ENCODE measurements at places on chromosomes 7 and 10.

DNA sequence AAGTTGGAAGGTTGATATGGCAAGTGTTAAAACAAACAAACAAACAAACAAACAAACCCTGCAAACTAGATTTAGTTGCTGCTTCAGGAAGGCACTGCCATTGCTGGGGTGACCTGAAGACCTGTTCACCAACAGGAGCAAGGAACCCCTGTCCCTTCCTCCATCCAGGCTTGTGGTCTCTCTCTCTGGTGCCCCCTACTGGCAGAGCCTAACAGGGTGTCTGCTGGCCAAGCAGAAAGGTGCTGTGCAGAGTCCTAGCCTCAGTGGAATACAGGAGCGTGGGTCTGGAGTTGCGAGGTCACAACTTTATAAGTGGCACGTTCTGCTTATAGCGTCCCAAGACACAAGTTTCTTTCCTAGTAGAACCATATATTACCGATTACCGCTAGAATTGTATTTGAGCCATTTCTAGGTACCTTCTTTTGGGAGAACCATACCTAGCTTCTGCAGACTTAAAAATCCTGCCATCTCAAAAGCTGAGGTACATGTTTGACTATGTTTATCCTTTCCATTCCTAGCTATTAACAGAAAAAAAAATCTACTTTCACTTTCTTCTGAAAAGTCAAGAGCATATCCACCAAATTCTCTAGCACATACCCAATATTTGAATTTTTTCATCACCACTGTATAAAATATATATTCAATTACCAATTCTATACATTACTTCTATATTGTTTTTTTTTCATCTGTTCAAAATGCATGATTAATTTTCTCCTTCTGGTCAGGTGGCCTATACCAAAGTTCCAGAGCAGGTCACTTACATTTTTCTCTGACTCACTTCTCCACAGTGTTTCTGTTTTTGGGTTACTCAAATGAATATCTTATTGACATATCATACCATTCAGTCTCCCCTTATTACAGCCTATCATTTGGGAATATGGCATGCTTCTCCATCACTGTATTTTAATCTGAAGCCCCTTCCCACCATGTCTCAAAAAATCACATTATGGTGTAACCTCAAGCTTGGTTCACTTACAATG lies 29.1 kb upstream of the CALD1 start:
- peak; percentile 37 for DNase-seq

- no peak for DNase-seq
Observed at GRCh38 chr7:125746510-125746909, 816.9 kb upstream of the POT1 start.

GRCh38 chr10:124152139-124153022 lies 59.0 kb upstream of the CHST15 start:
- DNase-seq = no peak

- DNase-seq = no peak
Observed at GRCh38 chr7:8823486-8823885, 390.1 kb downstream of the NXPH1 start.

DNA sequence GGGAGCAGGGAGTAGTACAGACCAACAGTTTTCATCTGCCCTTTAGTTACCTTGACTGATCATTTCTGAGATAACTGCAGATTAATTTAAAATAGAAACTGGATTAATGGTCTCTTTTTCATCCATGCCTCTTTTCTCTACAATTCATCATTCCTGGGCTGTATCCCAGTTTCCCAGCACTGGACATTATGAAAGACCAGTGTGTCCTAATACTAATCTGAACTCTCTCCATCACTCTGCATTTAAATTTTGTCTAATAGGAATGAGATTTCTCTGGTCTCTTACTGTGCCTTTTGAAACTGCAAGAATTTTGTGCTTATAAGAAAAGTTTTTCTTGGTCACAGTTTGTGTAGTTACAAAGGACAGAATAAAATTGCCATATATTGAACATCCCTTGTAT lies 12.7 kb downstream of the PLEKHA8 start:
- no peak for DNase-seq

DNA sequence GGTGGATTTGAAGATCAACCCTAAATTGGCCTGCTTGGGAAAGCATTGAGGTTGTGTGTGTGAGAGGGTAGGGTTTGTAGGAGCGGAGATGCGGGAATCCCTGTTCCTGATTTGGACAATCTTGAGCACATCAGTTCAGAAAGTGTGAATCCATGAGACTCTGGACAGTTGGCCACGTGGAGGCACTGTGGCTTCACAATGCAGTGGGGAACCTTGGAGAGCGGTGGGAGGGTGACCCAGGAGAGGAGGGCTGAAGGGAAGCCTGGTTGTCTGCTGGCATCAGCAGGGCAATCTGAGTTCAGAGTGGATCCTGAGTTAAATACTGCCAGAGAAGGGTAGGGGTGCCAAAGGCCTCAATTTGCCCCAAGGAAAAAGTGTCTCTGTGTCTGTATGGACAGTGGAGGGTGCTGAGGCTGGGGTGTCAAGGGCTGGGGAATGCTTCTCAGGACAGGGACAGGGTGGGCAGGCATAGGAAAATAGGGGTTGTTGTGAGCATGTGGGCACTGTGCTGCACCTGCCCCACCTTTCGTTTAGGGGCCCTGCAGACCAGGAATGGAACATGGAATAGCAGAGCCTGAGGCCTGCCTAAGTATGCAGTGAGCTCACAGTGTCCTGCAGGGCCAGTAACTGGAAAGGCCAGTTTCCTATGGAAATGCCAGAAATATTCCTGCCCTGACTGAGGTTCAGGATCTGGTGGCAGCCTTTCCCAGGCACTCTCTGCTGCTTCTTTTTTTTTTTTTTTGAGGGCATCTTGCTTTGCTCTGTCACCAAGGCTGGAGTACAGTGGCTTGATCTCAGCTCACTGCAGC lies 162.9 kb upstream of the PRSS58 start:
- no peak for DNase-seq

- no peak for DNase-seq
Observed at GRCh38 chr7:84477786-84478478, 283.3 kb upstream of the SEMA3A start.

- DNase-seq = no peak
Observed at GRCh38 chr7:57404343-57404966, 45.5 kb upstream of the ZNF716 start.

DNA sequence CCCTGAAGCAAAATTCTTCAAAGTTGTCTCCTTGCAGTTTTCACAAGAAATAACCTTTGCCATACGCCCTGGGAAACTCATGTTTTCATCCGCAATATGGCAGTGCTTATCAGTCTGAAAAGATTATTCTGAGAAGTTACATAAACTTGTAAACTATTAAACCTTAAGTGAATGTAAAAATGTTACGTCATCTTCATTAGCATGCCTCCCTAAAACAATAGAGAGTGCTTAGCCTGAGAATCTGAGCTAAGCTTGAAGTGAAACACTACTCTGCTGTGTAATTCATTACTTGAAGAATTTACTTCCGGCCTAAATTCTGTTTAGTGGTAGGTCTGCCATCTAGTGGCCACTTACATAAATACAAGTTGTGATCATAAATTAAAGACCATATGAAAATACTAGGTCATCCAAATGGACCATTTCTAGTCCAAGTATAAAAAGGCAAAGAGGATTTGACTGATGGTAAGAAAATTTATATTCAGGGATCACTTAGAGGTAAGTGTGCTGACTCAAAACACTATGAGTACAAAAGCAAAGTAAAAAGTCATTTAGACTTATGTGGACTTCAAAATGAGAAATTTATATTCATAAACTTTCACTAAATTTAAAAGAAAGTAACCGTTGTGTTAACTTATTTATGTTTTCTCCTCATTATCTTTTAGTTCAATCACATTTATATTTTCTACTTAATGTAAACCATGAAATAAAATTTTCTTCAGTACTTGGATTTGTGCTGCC lies 745.1 kb upstream of the LRRTM3 start:
- DNase-seq = no peak

- DNase-seq = peak; percentile 9
Observed at GRCh38 chr7:6271694-6272440, 557 bp downstream of the CYTH3 start.

GRCh38 chr7:136665878-136666509 lies 202.5 kb upstream of the CHRM2 start:
- DNase-seq = no peak

- no peak for DNase-seq
Observed at GRCh38 chr10:98463976-98464754, 17.4 kb upstream of the HPS1 start.

DNA sequence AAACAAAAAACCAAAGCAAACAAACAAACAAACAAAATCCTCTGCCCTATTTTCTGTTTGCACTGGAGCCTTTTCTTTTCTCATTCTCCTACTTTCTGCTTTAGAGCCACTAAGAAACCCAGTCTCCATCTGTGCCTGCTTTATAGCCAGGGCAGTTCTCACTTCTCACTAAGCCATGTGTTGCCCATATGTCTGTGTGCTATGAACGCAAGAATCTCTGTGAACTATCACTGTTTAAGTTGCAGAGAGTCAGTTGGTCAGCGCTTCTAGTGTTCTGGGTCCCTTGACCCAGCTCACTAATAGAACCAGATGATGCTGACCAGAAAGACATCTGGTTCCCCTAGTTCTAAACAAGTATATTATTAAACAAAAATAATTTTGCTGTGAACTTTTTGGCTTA lies 81.4 kb downstream of the FAM185A start:
- DNase-seq = no peak

DNA sequence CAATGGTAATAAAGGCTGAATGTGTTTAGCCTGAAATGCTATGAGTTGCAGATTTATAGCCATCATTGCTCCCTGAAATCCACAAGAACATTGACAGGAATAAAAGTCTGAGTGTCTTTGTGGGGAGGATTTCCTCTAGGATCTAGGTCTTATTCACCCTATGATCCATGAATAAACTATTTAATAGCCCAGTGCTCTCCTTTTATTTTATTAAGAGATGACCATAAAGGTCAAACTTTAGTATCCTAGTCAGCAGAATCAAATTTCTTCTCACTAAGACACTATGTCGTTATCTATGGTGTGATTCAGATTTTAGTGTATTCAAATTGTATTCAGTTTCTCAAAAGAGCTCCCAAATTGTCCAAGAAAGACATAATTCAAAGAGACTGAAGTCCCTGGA lies 67.8 kb upstream of the AKR1E2 start:
- DNase-seq = no peak

- no peak for DNase-seq
Observed at GRCh38 chr7:19984231-19984632, 210.8 kb upstream of the TMEM196 start.

- no peak for DNase-seq
Observed at GRCh38 chr7:111919631-111920179, 286.5 kb downstream of the DOCK4 start.

GRCh38 chr7:151832138-151832537 lies 44.8 kb downstream of the PRKAG2 start:
- no peak for DNase-seq

- no peak for DNase-seq
Observed at GRCh38 chr10:130557181-130557845, 421.1 kb downstream of the GLRX3 start.
